ENCODE measurements at places on chromosomes 4 and X.

GRCh38 chr4:73589261-73589847 is 30.9 kb downstream of the RASSF6 start:
- no peak for DNase-seq

- no peak for DNase-seq
Measured at GRCh38 chrX:136030303-136031191, 45.3 kb downstream of the SLC9A6 start.

GRCh38 chrX:39440799-39441284 is 639.6 kb downstream of the MID1IP1 start:
- no peak for DNase-seq

- peak; percentile 29 for DNase-seq
Measured at GRCh38 chr4:150960818-150961217, 54.3 kb downstream of the LRBA start.

DNA sequence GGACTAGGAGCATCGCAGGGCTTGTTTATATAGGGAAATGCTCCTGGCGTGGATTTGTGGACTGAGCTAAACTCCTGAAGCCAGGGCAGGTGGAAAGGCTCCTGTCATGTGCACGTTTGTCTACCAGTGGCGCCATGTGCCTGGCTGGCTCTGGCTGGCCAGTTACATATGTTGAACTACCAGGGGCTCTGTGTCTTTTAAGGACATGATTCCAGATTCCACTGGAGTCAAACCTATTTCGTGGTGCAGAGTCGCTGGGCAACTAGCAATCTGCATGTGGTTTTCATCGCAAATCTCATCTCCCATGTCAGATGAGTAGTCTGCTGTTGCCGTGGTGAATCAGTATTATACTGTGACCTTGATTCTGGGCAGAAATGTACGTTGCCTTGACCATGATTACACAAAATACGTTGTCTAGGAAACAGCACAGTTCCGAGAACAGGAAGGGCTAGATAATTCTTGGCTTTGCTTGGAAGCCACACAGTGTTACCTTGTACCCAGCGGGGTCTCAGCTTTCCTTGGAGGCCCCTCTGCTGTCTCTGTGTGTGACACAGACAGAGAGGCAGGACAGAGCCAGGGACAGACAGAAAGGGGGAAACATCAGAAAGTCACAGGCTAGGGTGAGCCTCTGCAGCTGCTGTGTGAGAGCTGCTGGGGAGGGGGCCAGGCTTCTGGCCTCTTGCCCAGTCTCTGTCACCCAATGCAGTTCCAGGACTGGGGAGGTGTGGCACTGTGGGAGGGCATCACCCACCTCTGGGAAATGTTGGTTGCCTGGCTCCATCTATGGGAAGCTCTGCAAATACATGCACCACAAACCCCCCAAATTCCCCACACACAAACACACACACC is 19.2 kb downstream of the PNMA6E start:
- DNase-seq: no peak

DNA sequence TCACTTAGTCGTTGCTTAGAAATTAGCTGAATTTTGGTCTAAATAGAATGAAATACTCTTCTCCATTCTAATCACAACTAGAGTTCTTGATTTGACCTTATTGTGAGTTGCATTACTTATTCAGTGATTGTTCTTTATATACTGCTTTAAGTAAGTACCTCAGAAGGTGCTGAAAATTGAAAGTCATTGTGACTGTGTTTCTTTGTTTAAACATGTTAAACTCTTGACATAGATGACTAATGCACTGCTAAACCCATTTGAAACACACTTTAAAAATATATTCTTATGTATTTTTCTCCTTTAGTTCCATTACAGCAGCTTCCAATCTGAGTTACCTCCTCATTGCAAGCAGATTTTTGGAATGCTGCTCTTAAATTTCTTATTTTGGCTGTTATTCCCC is 9.1 kb downstream of the TSPAN7 start:
- no peak for DNase-seq

GRCh38 chr4:185656467-185656931 is 121.2 kb upstream of the PDLIM3 start:
- no peak for DNase-seq

DNA sequence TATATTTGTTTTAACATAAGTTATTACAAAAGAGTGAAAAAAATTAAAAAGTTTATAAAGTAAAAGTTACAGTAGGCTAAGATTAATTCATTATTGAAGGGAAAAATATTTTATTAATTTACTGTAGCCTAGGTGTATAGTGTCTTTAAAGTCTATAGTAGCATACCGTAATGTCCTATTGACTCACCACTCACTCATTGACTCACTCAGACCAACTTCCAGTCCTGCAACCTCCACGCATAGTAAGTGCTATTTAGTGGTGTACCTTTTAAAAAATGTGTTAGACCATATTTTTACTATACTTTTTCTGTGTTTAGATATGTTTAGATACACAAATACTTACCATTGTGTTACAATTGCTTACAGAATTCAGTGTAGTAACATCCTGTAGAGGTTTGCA is 841.1 kb downstream of the CENPC start:
- no peak for DNase-seq

DNA sequence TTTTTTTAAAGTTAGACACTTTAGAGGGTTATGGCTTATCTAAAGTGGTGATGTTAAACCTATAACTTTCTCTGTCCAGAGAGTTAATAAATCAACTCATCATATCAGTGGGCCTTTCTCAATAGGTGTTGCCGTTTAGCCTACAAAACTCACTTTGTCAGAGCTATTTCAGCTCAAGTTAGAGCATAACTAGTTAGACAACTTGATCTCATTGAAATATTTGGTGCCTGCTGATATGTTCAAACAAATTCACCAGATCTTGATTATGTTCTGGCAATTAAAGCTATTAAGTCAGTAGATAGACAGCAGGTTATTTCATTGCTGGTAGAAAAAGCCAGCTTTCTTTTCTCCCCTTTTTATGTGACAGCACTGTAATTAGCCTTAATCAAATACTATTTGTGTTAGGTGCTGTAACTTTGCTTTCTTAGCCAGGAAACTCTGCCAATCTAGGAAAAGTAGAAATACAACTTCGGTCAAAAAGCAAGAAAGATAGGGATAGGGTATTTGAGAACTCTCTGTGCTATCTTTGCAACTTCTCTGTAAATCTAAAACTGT is 191.8 kb downstream of the MAML3 start:
- no peak for DNase-seq

GRCh38 chrX:23952984-23953907 is 45.4 kb downstream of the CXorf58 start:
- DNase-seq: no peak
